Peyer's patch (tissue), 4 donors: ENCODE measurements at places on chromosomes 7 and 10. TPM values are rescaled to one million over a fixed set of nuclear protein-coding genes. Genes with fewer than 3 reads are reported as not detected.

The PTF1A gene
- not detected for total RNA-seq

The PRLHR gene
- total RNA-seq, result not detected

The PAX4 gene
- 0.53 TPM for total RNA-seq

The SH2D4B gene
- not detected for total RNA-seq

The GHRHR gene
- total RNA-seq, result not detected

The CUZD1 gene
- 11.6 TPM for total RNA-seq

The PLXNA4 gene
- total RNA-seq, result 2.5 TPM

The C1GALT1 gene
- total RNA-seq, result 31.4 TPM

The GBX1 gene
- not detected for total RNA-seq

The PAPOLB gene
- total RNA-seq, result not detected

The SORBS1 gene
- 57.1 TPM for total RNA-seq

The TMEM273 gene
- total RNA-seq, result 7.2 TPM

The NEUROD6 gene
- total RNA-seq, result not detected

The AOAH gene
- 33.3 TPM for total RNA-seq

The WDFY4 gene
- total RNA-seq, result 102 TPM

The VWC2 gene
- not detected for total RNA-seq

The POMZP3 gene
- 6.3 TPM for total RNA-seq

DNA sequence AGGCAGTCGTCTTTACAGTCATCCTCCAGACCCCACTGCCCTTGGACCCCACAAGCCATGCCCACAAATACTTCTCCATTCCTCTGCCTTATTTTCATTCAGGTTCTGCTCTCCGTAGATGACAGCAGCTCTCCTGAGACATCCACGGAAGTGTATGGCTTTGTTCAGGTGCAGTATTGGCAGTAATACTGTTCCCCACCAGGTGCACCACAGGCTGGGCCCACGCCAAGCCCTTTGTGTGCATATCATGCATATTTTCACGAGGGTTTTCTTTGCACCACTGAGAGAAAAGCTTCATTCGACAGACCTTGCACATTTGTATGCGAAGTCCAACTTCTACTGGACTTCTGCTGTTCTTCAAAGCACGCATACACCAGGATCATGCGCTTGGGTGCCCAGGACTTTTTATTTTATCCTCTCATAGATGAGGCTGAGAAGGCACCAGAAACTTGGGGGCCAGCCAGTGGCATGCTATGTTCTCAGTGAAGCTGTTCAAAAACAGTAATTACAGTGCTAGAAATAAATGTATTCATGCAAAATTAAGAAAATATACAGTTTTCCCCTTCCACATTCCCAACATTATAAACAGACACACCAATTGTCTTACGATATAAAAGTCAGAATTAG, 37.8 kb upstream of the PITRM1 start:
- no peak overlapping the region for H3K27ac ChIP-seq
- H3K27me3 ChIP-seq, result no peaks in the 10 kb centered on the region
- H3K36me3 ChIP-seq, result no peaks in the 10 kb centered on the region
- no peak for DNase-seq

GRCh38 chr7:36809510-36809909, 85.2 kb upstream of the AOAH start:
- no peak overlapping the region for H3K4me3 ChIP-seq
- H3K27ac ChIP-seq, result no peak overlapping the region
- H3K4me1 ChIP-seq, result no peaks in the 10 kb centered on the region
- no peak for DNase-seq
- H3K27me3 ChIP-seq, result no peaks in the 10 kb centered on the region

DNA sequence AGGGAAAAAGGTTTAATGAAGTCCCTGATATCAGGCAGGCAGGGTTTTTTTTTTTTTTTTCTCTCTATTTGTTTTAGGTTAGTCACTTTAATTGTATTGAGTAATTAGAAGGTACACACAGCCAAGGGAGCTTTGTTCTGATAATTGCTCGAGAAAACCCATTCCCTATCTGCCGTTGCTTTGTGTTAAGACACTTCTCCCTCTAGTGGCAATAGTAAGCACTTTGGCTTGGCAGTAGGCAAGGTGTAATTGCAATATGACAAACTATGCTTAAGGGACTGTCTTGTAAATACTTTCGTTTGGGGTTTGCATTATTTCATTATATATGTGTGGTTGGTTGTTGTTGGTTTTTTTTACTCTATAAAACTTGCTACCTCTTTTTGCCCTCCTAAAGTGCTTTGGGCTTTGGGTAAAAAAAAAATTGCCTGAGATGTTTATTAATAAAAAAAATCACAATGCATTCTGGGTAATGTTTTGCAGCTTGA, 113.4 kb downstream of the BTRC start:
- peak; percentile 57 for DNase-seq
- no peaks in the 10 kb centered on the region for H3K4me1 ChIP-seq
- no peaks in the 10 kb centered on the region for H3K27me3 ChIP-seq
- peaks cover 1% of the 10 kb centered on the region for H3K36me3 ChIP-seq
- no peak overlapping the region for H3K27ac ChIP-seq

DNA sequence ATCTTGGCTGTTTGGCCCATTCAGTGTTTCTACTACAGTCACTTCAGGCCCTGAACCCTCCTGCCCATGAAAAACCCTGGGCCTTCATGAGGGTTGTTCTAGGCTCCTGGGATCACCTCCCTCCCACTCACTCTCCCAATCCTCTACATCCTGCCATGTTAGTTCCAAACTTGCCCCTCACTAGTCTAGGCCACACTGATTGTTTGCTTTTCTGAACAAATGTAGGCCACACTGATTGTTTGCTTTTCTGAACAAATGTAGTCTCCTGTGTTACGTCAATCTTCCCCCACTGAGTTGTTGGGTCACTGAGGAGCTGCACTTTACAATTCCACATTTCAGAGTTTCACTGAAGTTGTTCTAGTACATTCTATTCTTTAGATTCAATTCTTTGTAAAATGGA, 5.3 kb upstream of the ALDH18A1 start:
- no peak overlapping the region for H3K27ac ChIP-seq
- DNase-seq, result no peak
- H3K36me3 ChIP-seq, result no peaks in the 10 kb centered on the region
- no peaks in the 10 kb centered on the region for H3K27me3 ChIP-seq
- no peaks in the 10 kb centered on the region for H3K4me1 ChIP-seq

- DNase-seq, result no peak
- H3K36me3 ChIP-seq, result no peaks in the 10 kb centered on the region
- no peak overlapping the region for H3K27ac ChIP-seq
Observed at GRCh38 chr7:84139986-84140729, 54.4 kb downstream of the SEMA3A start.

- no peak for DNase-seq
- peaks cover 3% of the 10 kb centered on the region for H3K4me1 ChIP-seq
- no peak overlapping the region for H3K4me3 ChIP-seq
- no peak overlapping the region for H3K27ac ChIP-seq
- peaks cover 44% of the 10 kb centered on the region for H3K36me3 ChIP-seq
Observed at GRCh38 chr7:885893-886625, 9.7 kb downstream of the GET4 start.

- no peak for DNase-seq
- H3K27ac ChIP-seq, result no peak overlapping the region
- H3K36me3 ChIP-seq, result no peaks in the 10 kb centered on the region
- H3K4me1 ChIP-seq, result no peaks in the 10 kb centered on the region
- H3K4me3 ChIP-seq, result no peak overlapping the region
- H3K27me3 ChIP-seq, result no peaks in the 10 kb centered on the region
Observed at GRCh38 chr7:1607696-1608095, 37.9 kb upstream of the PSMG3 start.

DNA sequence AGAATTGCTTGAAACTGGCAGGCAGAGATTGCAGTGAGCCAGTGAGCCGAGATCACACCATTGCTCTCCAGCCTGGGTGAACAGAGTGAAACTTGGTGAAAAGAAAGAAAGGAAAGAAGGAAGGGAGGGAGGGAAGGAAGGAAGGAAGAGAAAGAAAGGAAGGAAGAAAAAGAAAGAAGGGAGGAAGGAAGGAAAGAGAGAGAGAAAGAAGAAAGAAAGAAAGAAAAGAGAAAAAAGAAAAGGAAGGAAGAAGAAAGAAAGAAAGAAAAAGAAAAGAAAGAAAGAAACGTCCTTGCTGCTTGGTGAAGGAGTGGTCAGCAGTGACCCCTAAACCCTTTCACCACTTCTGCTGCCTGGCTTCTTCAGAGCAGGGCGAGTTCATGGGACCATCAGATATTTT, 147.1 kb upstream of the MYO3A start:
- no peaks in the 10 kb centered on the region for H3K27me3 ChIP-seq
- no peak overlapping the region for H3K4me3 ChIP-seq

- DNase-seq, result no peak
- no peak overlapping the region for H3K4me3 ChIP-seq
- no peaks in the 10 kb centered on the region for H3K27me3 ChIP-seq
- no peak overlapping the region for H3K27ac ChIP-seq
- H3K36me3 ChIP-seq, result no peaks in the 10 kb centered on the region
Observed at GRCh38 chr7:74561898-74562613, 95.5 kb upstream of the GTF2I start.

GRCh38 chr7:78780560-78780959, 672.9 kb downstream of the MAGI2 start:
- H3K36me3 ChIP-seq, result no peaks in the 10 kb centered on the region
- no peak overlapping the region for H3K27ac ChIP-seq
- H3K27me3 ChIP-seq, result no peaks in the 10 kb centered on the region
- no peaks in the 10 kb centered on the region for H3K4me1 ChIP-seq
- no peak overlapping the region for H3K4me3 ChIP-seq
- DNase-seq, result no peak

GRCh38 chr10:125399289-125399688, 238.9 kb upstream of the CTBP2 start:
- H3K36me3 ChIP-seq, result no peaks in the 10 kb centered on the region
- no peak overlapping the region for H3K4me3 ChIP-seq
- no peak overlapping the region for H3K27ac ChIP-seq
- no peaks in the 10 kb centered on the region for H3K27me3 ChIP-seq
- no peak for DNase-seq

DNA sequence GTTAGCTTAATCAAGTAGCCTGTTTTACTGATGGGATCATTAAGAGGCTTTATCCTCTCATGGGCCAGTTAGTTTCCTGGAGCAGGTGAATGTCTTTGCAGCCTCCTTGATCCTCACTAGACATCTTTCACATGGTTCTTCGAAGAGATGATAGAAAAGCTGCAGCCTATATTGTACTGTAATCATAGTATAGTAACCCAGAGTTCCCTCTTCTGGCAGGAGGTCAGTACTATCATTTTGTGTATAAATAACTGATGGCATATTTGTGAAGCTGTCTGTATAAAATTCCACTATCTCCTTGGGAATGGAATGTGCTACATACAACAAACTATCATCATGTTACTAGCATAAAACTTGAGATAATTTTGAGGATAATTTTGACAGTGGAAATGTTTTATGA, 123.8 kb upstream of the PRPS1L1 start:
- DNase-seq, result no peak
- no peaks in the 10 kb centered on the region for H3K27me3 ChIP-seq
- H3K4me3 ChIP-seq, result no peak overlapping the region
- H3K36me3 ChIP-seq, result no peaks in the 10 kb centered on the region
- no peaks in the 10 kb centered on the region for H3K4me1 ChIP-seq

GRCh38 chr7:99562832-99563231, 4.4 kb downstream of the ZNF655 start:
- no peaks in the 10 kb centered on the region for H3K27me3 ChIP-seq
- DNase-seq, result no peak
- no peak overlapping the region for H3K27ac ChIP-seq

- no peaks in the 10 kb centered on the region for H3K36me3 ChIP-seq
- no peak overlapping the region for H3K4me3 ChIP-seq
- no peak overlapping the region for H3K27ac ChIP-seq
- no peaks in the 10 kb centered on the region for H3K4me1 ChIP-seq
- DNase-seq, result no peak
Observed at GRCh38 chr10:22780474-22780885, 66.1 kb upstream of the PIP4K2A start.

DNA sequence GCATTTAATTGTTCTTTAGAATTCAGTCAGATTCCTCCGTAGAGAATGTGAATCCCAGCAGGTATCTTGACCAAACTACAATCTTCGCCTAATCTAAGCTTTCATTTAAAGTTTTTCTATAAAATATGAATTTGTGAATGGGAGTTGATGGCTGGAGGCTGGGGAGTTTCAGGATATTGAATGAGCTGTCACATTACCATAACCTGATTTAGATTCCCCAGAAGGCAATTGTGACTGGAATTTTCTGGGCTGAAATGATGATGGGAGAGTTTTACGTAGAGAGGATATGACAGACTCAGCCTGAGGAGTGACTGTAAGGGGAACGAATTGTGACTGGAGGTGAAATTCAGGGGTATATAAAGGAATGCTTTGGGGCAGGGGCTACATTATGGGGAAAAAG, 411.7 kb upstream of the FZD8 start:
- H3K4me3 ChIP-seq, result no peak overlapping the region

DNA sequence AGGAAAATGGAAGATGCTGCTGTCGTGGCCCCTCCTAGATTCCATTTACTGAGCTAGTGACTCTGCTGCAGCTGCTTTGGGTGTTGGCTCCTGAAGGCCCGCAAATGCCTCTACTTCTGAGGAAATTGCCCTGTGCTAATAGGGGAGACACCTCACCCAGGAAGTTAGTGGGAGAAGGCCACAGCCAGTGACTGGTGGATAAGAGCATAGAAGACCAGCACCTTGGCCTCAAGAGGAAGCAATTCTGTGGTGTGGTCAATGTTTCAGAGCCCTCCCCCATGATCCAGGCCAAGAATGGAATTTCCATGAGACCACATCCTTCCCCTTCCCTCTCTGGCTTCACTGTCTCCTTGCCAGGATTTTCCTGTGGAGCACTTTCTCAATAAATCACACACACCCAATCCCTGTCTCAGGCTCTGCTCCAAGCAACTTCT, 25.0 kb upstream of the FZD1 start:
- DNase-seq, result no peak
- H3K36me3 ChIP-seq, result no peaks in the 10 kb centered on the region
- no peaks in the 10 kb centered on the region for H3K4me1 ChIP-seq
- H3K4me3 ChIP-seq, result no peak overlapping the region
- no peak overlapping the region for H3K27ac ChIP-seq

DNA sequence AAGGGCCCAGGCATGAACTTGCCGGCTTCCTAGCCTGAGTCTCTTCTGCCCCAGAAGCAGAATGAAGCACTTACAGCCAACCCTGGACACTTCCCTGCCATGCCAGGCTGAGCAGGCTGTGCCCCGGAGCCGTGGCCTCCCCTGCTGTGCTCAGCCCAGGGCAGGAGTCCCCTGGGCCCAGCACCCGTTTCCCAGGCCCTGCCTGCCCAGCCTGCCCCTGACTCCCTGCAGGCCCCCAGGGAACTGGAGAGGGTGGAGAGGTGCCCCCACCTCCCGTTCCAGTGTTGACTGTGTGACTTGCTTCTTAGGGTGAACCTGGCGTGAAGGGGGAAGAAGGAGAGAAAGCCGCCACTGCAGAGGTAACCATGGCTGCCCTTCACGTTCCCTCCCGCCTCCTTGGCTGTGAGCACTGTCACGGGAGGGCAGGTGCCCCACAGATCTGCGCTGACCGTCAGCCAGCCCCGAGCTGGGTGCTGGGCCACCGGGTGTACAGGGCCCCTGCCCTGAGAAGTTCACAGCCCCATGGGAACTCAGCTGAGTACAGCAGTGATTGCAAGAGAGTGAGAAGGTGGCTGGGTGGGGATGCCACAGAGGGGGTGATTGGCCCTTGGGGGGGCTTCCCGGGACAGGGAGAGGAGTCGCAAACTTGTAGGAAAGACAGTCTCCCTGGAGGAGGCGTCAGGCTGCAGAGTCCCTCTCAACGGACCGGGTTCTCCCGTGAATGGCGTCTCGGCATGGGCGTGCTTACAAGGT, 75.9 kb downstream of the MYL10 start:
- no peaks in the 10 kb centered on the region for H3K36me3 ChIP-seq
- no peak overlapping the region for H3K27ac ChIP-seq
- H3K4me1 ChIP-seq, result no peaks in the 10 kb centered on the region
- no peaks in the 10 kb centered on the region for H3K27me3 ChIP-seq
- peak; percentile 18 for DNase-seq
- no peak overlapping the region for H3K4me3 ChIP-seq

- H3K4me3 ChIP-seq, result no peak overlapping the region
- peaks cover 10% of the 10 kb centered on the region for H3K4me1 ChIP-seq
- no peak overlapping the region for H3K27ac ChIP-seq
- no peaks in the 10 kb centered on the region for H3K27me3 ChIP-seq
- no peak for DNase-seq
Observed at GRCh38 chr10:119243488-119243887, 36.1 kb downstream of the GRK5 start.
